ENCODE measurements at places on chromosomes 4 and X.

DNA sequence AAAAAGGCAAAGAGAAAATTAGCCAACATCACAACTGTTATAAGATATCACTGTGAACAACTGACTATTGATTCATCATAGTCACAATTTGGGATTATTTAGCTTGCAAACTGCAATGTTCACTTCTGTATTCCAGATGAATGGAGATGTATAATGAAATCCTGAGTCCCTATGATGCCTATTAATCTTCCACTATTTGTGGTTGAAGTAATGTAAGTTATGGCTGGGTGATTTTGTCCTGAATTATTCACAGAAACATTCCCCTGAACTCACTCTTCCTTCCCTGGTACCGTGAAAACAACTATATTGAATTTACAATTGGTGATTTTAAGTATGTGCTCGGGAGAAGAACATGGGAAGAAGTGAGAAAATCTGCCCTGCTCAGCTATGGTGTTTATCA lies 50.8 kb upstream of the NPFFR2 start:
- DNase-seq = no peak

DNA sequence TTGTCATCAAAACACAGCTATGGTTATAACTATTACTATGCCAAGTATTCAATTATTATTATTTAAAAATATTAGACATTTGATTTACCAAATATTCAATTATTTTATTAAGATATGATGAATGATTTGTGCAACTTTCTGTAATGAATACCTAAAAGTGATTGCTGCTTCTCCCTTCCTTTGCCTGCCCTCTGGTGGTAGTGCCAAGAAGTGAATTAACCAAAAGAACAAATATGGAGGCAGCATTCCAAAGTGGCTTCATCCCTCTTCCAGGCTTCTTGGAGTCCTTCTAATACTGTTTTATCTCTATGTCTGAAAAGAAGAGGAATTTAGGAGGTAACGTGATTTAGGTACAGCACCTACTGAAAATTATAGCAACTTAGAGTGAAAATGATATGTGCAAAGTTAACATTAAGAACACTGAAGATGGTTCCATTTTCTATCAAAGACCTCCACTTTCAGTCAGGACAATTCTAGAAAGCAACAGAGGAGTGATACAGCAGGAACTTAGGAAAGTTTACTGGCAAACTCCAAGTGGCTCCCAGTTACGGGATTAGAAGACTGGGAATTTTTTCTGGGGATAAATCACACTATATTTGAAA lies 43.0 kb downstream of the ENPEP start:
- no peak for DNase-seq

- DNase-seq = no peak
Observed at GRCh38 chr4:167109859-167110258, 124.4 kb downstream of the SPOCK3 start.

- no peak for DNase-seq
Observed at GRCh38 chr4:165751882-165752281, 121.2 kb upstream of the TLL1 start.

DNA sequence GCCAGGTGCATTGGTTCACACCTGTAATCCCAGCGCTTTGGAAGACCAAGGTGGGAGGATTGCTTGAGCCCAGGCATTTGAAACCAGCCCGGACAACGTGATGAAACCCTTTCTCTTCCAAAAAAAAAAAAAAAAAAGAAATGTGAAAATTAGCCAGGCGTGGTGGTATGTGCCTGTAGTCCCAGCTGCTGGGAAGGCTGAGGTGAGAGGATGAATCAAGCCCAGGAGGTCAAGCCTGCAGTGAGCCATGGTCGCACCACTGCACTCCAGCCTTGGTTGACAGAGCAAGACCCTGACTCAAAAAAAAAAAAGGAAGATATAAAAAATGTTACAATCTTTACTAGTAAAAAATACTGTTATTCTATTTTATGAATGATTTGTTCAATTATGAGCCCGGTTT lies 5.9 kb downstream of the FAM199X start:
- DNase-seq = no peak

DNA sequence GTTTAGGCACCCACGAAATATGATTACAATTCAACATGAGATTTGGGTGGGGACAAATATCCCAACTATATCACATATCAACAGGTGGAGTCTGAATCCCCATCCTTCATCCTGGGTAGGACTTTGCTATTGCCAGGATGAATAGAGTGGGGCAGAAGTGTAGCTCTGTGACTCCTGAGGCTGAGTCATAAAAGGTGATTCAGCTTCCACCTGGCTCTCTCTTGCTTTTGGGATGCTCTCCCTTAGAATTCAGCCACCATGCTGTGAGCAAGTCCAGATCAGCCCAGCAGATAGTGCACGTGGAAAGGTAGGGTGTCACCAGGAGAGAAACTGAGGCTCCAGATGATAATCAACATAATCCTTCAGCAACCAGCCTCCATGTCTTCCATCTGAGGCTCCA lies 193.8 kb upstream of the BCOR start:
- DNase-seq = no peak

- no peak for DNase-seq
Observed at GRCh38 chr4:26727844-26728243, 132.8 kb upstream of the STIM2 start.

DNA sequence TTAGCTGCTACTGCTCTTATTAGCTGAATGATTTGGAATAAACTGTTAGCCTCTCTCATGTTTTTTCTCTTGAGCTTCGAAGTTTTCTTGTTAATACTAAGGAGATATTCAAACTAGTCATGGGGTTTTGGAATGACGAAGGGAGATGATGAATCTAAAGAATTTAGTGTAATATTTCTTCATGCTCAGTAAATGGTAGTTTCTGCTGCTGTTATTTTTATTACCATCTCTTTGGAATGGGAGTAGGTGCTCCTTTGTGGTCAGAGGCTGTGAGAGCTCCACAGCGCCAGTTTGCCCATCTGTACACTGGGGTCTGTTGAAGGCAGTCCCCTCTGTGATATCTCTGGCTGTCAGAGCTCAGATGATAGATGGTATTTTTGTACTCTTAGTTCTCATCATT lies 33.7 kb downstream of the HTT start:
- DNase-seq = no peak

DNA sequence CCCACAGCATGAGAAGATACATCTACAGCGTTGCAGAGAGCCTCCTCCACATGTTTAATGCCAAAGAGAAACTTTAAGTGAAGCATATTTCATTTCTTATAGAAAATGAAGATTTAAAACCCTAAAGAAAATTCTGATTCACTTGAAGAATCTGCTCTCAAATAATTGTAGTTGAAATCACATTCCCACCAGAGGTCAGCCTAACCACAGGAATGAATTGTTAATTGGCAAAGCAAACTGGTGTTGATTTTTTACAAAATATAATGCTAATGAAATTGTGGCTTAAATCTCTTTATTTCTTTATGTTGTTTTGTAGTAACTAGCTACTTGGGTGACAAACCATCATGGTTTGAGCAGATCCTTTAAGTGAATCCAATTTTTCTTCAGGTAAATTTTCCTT lies 31.1 kb upstream of the WDR17 start:
- DNase-seq = peak; percentile 16

GRCh38 chrX:25597551-25597950 lies 540.6 kb upstream of the MAGEB18 start:
- DNase-seq = no peak

DNA sequence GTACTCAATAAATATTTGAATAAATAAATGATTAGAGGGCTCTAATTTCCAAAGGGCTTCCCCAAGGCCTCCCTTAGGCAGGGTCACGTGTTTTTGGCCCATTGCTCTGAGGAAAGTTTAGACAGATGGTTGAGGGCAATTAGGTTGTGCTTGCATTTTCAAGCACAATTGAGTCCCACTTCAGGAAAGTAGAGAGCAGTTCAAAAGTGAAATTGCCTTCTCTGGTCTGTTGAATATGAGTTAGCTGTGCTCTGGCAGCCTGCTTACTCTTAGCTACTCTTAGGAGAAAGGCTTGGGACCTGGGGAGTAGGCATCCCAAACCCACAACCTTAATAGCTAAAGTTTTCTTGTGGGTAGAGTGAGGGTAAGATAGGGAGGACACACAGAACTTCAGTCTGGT lies 9.0 kb upstream of the DRP2 start:
- DNase-seq = no peak

DNA sequence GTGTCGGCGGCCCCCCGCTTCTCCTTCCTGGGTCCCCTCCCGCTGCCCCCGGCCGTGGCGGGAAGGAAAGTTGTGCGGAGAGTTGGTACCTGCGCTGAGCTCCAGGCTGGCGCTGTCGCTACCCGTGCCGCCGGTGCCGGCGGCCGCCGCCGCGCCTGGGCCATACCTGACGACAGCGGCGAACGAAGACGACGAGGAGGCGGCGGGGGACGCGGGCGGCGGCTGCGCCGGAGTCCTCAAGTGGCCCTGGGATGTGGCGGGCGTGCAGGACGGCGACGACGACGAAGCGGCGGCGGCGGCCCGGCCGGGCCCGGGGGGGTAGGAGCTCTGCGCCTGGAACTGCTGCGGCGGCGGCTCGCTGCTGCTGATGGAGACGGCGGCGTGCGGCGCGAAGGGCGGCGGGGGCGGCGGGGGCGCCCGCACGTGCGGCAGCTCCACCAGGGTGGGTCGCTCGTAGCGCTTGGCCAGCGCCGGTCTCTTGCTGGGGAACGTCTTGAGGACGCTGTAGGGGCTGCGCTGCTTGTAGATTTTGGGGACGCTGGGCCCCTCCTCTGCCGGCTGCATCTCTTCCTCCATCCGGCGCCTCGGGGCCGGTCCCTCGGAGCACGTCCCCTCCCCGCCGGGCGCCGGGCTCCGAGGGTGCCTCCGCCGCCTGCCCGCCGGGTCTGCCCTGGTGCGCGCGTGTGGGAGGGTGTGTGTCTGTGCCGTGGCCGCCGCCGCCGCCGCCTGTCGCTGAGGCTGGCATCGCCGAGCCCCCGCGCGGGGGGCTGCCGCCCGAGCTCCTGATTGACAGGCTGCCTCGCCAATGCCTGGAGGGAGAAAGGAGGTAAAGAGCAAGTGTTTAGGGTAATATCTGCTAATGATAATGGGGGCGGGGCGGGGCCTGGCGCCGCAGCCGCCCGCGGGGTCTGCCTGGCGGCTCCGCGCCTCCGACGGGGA lies 618 bp downstream of the BEND4 start:
- no peak for DNase-seq

DNA sequence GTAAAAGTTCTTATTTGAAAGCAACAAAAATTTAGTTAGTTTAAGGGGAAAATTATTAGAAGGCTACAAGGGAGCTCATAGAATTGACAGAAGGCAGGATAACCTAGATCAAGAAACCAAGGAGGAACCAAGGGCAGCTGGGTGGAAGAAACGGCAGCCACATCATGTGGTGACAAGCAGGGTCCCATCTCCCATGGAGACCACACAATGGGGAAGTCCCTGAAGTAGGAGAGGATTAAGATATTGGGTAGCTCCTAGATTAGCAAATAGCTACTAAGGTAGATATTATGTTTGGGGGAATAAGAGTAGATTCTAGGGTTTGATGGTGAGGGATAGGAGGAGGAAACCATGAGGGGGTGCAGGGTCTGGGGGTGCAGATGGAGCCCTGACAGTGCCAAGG lies 48.0 kb upstream of the TMEM154 start:
- no peak for DNase-seq

DNA sequence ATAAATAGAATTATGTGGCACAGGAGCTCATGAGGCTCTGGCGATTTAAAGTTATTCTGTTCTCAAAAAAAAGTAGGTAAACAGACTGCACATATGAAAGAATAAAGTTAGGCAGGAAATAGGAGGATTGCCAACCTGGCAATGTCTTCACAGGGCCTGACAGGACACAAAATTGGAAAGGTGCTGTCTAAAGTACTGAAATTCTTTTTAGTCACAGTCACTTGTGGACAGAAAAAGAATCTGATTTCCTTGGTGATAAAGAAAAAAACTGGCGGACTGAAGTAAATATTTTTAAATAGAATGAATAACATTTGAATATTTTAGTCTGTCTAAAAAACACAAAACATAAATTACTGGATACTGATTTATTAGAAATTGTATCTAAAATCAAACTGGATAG lies 124.4 kb downstream of the VEGFC start:
- DNase-seq = no peak
